ENCODE measurements at places on chromosomes 2 and 18. TPM values are rescaled to one million over a fixed set of nuclear protein-coding genes. Genes with fewer than 3 reads are reported as not detected.
A peak's percentile ranks its signal among the peaks of the same experiment; 100 is the strongest.

RNF152 gene
- 7.9 TPM for total RNA-seq

- no peak overlapping the region for H3K4me3 ChIP-seq
- H3K36me3 ChIP-seq: no peaks in the 10 kb centered on the region
- no peaks in the 10 kb centered on the region for H3K27me3 ChIP-seq
- DNase-seq: peak; percentile 55
Observed at GRCh38 chr18:53698907-53699306, 525.6 kb downstream of the MBD2 start.

GRCh38 chr2:216108310-216108966 is 710 bp upstream of the XRCC5 start:
- DNase-seq: peak; percentile 53
- H3K36me3 ChIP-seq: peaks cover 29% of the 10 kb centered on the region
- H3K27me3 ChIP-seq: no peaks in the 10 kb centered on the region
- peak overlapping the region; percentile 89 for H3K27ac ChIP-seq

DNA sequence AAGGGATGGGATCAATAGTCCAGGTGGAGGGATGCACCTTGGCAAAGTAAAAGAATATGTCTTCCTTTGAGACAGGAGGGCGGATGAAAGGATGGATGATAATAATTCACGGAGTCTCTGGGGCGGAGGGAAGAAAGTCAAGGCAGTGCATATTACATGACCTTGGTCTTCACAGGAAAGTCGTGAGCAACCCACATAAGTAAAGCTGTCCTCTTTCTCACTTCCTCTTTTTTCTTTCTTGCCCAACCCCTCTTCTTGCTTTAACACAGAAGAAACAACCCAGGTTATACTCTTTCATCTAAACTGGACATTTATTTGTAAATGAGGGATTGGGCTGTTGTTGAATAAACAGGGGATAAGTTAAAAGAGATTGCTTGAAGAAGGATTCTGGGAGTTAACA is 168.7 kb upstream of the SKOR2 start:
- no peak overlapping the region for H3K4me3 ChIP-seq
- H3K27me3 ChIP-seq: peaks cover 70% of the 10 kb centered on the region
- H3K27ac ChIP-seq: no peak overlapping the region
- H3K4me1 ChIP-seq: peaks cover 8% of the 10 kb centered on the region
- H3K36me3 ChIP-seq: no peaks in the 10 kb centered on the region

SPP2 gene
- total RNA-seq: not detected

DNA sequence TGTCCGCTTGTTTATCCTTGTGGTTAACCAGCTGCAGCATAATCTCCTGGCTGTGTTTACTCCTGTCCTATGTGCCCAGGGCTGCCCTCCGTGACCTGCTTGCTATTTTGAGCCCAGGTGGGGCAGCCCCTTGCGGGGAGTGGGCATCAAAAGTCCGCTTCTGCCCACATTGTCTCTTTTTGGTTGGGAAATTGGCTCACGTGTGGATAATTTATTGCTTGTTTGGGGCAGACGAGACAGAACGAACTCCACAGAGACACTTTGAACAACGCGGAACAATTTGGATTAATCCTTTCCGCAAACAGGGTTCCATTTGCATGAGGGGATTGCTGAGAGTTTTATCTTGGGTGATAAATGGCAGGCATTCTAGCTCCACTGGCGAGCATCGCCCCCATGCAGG is 8.1 kb upstream of the CXCR4 start:
- DNase-seq: no peak
- H3K27me3 ChIP-seq: peaks cover 8% of the 10 kb centered on the region
- no peak overlapping the region for H3K4me3 ChIP-seq
- no peaks in the 10 kb centered on the region for H3K36me3 ChIP-seq

CCDC74A gene
- total RNA-seq: 47.8 TPM

DNA sequence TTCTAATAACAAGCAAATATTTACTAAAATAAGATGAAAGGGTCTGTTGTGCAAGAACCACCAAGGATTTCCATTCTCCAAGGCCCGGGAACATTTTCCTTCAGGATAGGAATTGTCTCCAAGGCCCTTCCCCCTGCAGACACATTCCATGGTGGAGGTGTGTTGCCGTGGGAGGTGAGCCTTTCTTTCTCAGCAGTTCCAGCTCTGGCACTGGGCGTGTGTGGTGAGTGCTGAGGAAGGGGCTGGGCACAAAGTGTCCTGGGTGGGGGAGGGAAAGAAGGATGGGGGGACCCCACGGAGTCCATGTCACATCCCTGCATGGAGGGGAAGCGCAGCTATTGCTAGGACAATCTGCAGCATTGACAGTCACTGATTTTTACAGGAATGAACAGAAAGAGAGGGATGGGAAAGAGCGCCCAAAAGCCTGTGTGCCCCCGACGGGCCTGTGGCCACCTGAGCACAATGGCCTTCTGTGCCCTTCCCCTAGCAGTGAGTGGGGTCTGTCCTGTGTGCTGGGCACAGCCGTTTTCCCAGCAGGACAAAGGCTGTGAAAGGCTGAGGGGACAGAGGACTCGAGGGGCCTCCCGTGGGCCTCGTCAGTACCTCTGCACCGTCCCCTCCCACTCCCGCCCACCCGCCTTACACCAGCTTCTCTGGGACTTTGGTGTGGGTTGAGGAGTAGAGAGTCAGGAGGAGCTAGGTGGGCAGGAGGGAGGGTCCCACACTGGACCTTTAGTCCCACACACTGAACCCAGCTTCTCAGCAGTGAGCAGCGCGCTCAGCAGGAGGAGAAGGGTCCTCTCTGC is 79.8 kb downstream of the PTGR3 start:
- H3K4me1 ChIP-seq: no peaks in the 10 kb centered on the region
- no peak for DNase-seq
- H3K36me3 ChIP-seq: no peaks in the 10 kb centered on the region
- H3K27ac ChIP-seq: no peak overlapping the region
- no peak overlapping the region for H3K4me3 ChIP-seq
- H3K27me3 ChIP-seq: no peaks in the 10 kb centered on the region

SLC9A4 gene
- not detected for total RNA-seq

- H3K27ac ChIP-seq: no peak overlapping the region
- no peak for DNase-seq
- H3K27me3 ChIP-seq: no peaks in the 10 kb centered on the region
- H3K36me3 ChIP-seq: no peaks in the 10 kb centered on the region
Observed at GRCh38 chr2:118058951-118059350, 29.3 kb upstream of the INSIG2 start.

GRCh38 chr2:218149098-218149497 is 17.7 kb downstream of the CXCR1 start:
- no peak for DNase-seq
- H3K36me3 ChIP-seq: no peaks in the 10 kb centered on the region
- no peak overlapping the region for H3K27ac ChIP-seq
- H3K4me1 ChIP-seq: no peaks in the 10 kb centered on the region

DNA sequence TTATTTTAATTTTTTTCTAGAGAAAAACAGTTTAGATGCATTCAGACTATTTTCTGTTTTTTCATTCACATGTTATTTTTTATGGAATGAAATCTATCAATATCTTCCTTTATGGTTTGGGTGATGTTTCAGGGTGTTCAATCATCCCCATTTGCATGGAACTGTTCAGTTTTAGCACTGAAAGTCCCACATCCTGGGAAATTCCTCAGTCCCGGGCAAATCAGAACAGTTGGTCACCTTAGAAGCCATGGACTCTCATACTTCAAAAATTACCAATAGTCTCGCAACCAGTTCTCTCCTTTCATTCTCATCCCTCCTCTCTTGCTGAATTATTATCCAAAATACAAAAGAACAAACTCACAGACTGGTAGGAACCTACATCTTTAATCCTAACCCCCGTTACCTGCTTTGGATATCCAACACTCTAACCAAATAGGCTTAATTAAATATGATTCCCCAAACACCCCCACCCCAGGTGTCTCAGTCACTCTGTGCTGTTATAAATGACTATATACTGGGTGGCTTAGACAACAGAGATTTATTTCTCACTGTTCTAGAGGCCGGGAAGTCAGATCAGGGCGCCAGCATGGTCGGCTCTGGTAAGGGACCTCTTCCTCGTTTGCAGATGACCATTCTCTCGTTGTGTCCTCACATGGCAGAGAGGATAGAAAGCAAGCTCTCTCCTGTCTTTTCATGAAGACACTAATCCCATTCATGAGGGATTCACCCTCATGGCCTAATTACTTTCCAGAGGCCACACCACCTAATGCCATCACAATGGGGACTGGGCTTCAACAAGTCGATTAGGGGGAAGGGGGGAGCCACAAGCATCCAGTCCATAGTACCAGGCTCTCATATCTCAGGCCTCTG is 57.7 kb upstream of the SLC1A4 start:
- H3K4me3 ChIP-seq: no peak overlapping the region
- no peaks in the 10 kb centered on the region for H3K4me1 ChIP-seq
- no peaks in the 10 kb centered on the region for H3K27me3 ChIP-seq
- no peak overlapping the region for H3K27ac ChIP-seq
- no peak for DNase-seq

IL1F10 gene
- total RNA-seq: not detected

DNA sequence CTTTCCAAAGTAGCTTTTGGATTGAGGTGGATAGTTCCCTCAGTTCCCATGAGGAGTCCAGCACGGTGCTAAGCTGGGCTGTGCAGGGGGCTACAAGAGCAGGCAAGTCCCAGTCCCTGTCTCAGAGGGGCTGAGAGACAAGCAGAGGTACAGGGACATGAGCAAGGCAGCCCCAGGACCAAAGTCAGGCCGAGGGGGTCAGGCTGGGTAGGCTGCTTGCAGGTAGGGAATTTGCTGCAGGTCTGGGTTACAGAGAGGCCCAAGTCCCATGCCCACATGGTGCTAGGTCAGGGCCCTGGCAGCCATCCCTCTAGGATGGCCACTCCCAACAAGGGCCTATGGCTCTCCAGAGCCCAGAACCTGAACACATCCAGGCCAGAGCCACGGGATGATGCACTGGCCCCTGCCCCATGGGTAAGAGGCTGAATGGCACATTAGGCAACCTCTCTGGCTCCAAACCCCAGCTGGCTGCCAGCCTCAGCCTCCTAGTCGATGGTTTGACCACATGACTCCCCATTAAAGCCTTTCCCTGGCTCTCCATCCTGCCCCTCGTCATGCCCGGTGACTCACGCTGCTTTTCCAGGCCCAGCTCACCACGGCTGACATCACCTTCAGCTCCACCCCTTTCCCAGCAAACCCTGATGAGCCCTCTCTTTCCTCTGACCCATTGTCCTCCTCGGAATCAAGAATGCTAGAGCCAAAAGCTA is 83.7 kb downstream of the SDC1 start:
- H3K27ac ChIP-seq: no peak overlapping the region
- H3K4me3 ChIP-seq: no peak overlapping the region
- H3K36me3 ChIP-seq: no peaks in the 10 kb centered on the region
- peaks cover 12% of the 10 kb centered on the region for H3K4me1 ChIP-seq
- DNase-seq: no peak
- H3K27me3 ChIP-seq: no peaks in the 10 kb centered on the region

NEB gene
- total RNA-seq: 8.2 TPM

DSG1 gene
- not detected for total RNA-seq

EHD3 gene
- 11.9 TPM for total RNA-seq

DNA sequence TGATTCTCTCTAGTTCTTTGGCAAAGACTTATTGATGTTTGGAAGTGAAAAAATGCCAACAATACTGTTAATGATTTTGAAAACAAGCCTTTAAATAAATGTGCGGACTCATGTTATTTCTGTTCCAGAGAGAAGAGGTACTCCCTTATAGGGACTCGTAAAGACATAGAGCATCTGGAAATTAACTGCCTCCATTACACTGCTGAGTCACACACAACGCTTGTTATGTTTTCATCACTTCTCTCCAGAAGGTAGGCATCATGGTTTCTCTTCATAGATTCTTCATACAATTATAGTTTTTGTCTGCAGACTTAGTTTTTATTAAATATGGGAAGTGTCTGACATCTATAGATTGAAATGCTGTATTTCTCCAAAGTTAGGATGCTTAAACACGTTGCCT is 302.5 kb upstream of the EPC2 start:
- H3K36me3 ChIP-seq: no peaks in the 10 kb centered on the region
- H3K27ac ChIP-seq: no peak overlapping the region
- no peak overlapping the region for H3K4me3 ChIP-seq
- no peak for DNase-seq
- H3K4me1 ChIP-seq: no peaks in the 10 kb centered on the region

SNTG2 gene
- 56.0 TPM for total RNA-seq

GRCh38 chr2:84160453-84160852 is 298.6 kb downstream of the SUCLG1 start:
- no peak for DNase-seq
- H3K4me3 ChIP-seq: no peak overlapping the region

GRCh38 chr2:174005801-174006419 is 40.7 kb upstream of the SP3 start:
- no peaks in the 10 kb centered on the region for H3K27me3 ChIP-seq
- no peak overlapping the region for H3K4me3 ChIP-seq
- no peaks in the 10 kb centered on the region for H3K36me3 ChIP-seq
- H3K4me1 ChIP-seq: no peaks in the 10 kb centered on the region

DNA sequence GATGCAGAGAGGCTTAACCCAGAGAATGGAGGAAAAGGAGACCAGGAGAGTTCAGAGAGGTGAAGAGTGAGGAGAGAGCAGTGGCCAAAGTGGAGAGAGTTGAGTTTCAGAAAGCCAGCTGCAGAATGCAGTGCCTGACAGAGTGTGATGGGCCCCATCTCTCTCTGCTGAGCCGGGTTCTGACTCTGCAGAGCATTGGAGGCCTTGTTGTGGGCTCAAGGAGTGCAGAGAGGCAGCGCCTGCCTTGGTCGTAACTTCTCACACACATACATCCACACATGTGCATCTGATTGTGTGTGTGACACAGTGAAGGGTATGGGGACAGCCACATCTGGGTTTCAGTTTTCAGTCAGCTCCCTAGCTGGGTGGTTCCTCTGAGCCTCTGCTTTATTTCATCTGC is 58.8 kb downstream of the AGAP1 start:
- H3K27ac ChIP-seq: no peak overlapping the region
- no peak overlapping the region for H3K4me3 ChIP-seq
- no peak for DNase-seq
- H3K36me3 ChIP-seq: no peaks in the 10 kb centered on the region
- H3K27me3 ChIP-seq: no peaks in the 10 kb centered on the region

GRCh38 chr2:160062292-160063005 is at the start of gene PLA2R1:
Gene PLA2R1 (minus strand): TSS chr2:160062615. CDS start chr2:160062403, 212 bp downstream.
- peak within 1 kb of the TSS; percentile 83 for H3K4me3 ChIP-seq
- H3K36me3 ChIP-seq: no peaks in the 10 kb centered on the region
- H3K27ac ChIP-seq: no peak within 1 kb of the TSS
- H3K4me1 ChIP-seq: peaks cover 9% of the 10 kb centered on the region
- peaks cover 36% of the 10 kb centered on the region for H3K27me3 ChIP-seq

CFAP53 gene
- not detected for total RNA-seq

GRCh38 chr2:45664635-45665261 is 13.3 kb downstream of the PRKCE start:
- H3K27me3 ChIP-seq: no peaks in the 10 kb centered on the region
- no peak overlapping the region for H3K27ac ChIP-seq
- no peaks in the 10 kb centered on the region for H3K36me3 ChIP-seq

EIPR1 gene
- 40.5 TPM for total RNA-seq

LMAN2L gene
- total RNA-seq: 16.7 TPM

- H3K27me3 ChIP-seq: no peaks in the 10 kb centered on the region
- peaks cover 19% of the 10 kb centered on the region for H3K4me1 ChIP-seq
- H3K27ac ChIP-seq: no peak overlapping the region
Observed at GRCh38 chr2:79984476-79984875, 320.1 kb downstream of the LRRTM1 start.

- peak; percentile 34 for DNase-seq
- no peaks in the 10 kb centered on the region for H3K27me3 ChIP-seq
- H3K36me3 ChIP-seq: no peaks in the 10 kb centered on the region
- peaks cover 6% of the 10 kb centered on the region for H3K4me1 ChIP-seq
- H3K27ac ChIP-seq: no peak overlapping the region
Observed at GRCh38 chr2:55482186-55482884, 37.2 kb upstream of the CFAP36 start.

- H3K27ac ChIP-seq: no peak overlapping the region
- DNase-seq: no peak
- H3K36me3 ChIP-seq: no peaks in the 10 kb centered on the region
- H3K27me3 ChIP-seq: no peaks in the 10 kb centered on the region
- no peak overlapping the region for H3K4me3 ChIP-seq
Observed at GRCh38 chr2:45273412-45274249, 264.4 kb upstream of the SIX2 start.
